ENCODE measurements at places on chromosomes 5 and 9.

DNA sequence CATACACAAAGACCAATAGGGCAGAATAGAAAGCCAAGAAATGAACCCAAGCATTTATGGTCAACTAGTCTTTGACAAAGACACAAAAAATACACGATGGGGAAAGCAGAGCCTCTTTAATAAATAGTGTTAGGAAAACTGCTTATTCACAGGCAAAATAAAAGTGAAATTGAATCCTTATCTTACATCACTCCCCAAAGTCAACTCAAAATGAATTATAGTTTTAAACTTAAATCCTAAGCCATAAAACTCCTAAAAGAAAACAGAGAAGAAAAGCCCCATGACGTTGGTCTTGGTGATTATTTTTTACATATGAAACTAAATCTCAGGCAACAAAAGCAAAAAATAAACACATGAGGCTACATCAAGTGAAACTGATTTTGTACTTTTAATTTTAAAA lies 46.8 kb downstream of the CHSY3 start:
- no peak for DNase-seq

GRCh38 chr9:79639354-79639753 lies 67.6 kb downstream of the TLE4 start:
- DNase-seq: no peak

DNA sequence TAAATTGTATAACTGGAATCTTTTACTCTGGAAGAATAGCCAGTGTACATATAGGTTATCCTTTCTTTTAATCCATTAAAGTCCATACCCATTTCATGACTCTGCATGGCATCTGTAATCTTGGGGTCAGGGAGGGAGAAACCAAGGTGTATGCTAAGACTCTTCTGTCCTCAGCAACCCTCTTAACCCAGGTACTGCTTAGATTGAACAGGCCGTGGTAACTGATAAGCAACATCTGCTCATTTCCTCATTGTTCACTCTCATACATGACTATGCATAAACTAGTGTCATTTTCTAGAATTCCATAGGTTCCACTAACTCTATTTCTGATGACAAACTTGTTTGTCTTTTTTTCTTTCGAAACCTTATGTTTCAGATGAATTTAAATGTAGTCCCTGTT lies 69.3 kb upstream of the IFNE start:
- no peak for DNase-seq

DNA sequence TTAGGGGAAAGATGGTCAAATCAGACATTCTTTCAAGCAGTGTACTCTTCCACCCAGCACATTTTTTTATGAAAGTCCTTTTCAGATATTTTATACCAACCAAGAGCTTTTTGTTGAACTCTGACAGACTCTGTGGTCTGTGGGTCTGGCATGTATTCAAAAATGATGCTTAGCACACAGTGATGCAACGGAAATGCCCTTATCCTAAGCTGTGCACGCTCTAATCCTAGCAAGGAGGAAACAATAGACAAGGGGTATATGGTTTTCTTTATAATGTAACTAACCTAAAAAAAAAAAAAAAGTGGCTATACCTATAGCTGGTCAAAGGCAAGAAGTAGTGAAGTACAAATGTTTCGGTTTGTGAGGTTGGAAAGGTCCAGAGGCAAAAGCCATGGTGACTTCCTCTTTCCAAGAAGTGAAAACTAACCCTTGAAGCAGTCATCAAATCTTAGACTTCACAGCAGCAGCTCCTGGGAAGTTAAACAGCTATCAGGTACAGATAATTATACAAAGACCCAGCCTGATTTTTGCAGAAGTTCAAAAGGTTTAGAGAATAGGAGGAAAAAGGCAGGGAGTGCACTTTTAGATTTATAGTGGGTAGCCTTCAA lies 82.5 kb downstream of the SEMA6A start:
- no peak for DNase-seq

- no peak for DNase-seq
Observed at GRCh38 chr5:1014781-1015221, 6.2 kb downstream of the NKD2 start.

DNA sequence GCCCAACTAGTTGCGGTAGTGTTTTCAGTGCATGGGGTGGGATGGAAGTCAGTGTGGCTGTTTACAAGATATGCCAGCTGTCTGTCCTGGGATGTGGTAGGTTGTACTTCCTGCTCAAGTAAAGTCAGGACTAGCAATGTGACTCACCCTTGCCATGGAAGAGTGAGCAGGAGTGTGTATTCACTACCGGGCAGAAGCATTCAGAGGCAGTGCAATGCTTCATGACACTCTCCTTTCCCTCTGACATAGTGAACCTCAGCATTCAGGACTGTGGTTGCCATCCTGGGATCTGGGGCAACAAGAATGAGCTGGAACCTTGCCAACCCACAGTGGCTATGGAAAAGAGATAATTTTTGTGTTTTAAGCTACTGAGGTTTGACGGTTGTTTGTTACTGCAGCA lies 68.9 kb downstream of the BOD1 start:
- no peak for DNase-seq

DNA sequence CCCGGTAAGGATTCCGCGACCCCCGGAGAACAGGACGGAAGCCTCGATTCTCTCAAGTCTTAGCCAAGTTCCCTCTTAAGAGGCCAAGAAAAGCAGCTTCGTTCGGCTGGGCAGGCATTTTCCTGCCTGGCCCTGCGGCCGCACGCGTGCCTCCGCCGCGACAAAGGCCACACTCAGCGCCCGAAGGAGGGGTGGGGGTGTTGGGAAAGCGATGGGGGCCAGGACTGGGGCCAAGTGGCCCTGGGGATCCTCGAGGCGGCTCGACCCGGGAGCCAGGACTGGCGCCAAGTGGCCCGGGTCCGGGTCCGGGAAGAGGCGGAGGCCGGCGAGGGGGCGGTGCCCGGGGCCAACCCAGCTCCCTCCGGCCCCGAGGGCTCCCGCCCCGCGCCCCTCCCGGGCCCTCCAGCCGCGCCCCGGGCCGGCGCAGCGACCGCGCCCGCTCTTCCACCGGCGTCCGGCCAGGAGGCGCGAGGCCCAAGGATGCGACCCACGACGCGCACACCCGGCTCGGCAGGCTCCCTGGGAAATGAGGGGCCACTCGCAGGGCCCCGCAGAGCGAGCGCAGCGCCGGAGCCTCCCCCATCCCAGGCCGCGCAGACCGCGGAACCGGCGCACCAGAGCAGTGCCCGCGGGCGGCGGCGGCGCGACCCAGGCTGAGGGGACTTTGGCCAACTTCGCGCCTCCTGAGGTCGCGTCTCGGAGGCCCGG lies 756 bp downstream of the VAV2 start:
- DNase-seq: peak; percentile 57

DNA sequence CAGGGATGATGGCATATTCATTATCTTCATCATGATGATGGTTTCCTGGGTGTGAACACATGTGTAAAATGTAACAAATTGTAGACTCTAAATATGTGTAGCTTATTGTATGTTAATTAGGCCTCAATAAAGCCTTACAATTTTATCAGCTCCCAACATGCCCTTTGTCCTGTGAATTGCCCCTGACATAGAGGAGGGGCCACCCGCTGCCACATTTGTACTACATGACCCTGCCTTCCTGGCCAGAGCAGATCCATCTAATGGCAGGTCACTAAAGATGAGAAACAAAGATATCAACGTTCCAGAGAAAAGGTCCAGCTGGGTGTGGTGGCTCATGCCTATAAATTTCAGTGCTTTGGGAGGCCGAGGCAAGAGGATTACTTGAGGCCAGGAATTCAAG lies 117.2 kb downstream of the CAAP1 start:
- DNase-seq: no peak

- no peak for DNase-seq
Observed at GRCh38 chr5:148595697-148596096, 58.6 kb downstream of the HTR4 start.

DNA sequence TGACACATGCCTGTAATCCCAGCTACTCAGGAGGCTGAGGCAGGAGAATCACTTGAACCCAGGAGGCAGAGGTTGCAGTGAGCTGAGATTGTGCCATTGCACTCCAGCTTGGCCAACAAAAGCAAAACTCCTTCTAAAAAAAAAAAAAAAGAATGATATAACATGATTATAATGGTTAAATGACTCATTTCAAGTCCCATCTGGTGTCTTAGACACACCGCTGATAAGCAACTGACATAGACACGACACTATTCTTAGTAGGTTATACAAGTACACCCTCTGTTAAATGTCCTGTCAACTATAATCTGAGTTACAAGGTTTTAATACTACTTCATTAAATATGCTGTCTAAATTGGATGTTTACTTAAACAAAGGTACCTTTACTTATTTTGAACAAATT lies 405.3 kb upstream of the CLINT1 start:
- DNase-seq: no peak

- no peak for DNase-seq
Observed at GRCh38 chr5:91307048-91307447, 76.1 kb downstream of the ARRDC3 start.

DNA sequence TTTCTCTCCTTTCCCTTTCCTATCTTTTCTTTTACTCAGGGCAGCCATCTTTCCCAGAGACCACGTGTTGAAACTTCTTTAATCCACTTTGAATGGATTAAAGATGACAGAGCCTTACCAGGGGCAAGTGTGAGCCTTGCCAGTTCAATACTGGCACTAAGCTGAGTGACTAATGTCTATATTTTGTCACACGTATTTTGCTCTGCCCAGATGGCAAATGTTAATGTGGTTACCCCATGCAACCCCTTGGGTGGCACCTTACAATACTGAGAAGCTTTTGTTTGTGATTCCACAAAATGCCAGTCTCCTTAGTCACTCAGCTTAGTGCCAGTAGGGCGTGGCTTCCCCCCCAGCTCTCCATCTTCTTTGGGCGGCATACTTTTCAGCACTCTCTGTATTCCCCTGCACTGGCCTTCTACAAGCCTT lies 24.8 kb downstream of the ANXA1 start:
- no peak for DNase-seq

- DNase-seq: no peak
Observed at GRCh38 chr9:134864821-134865190, 15.8 kb upstream of the FCN2 start.
